ENCODE measurements at places on chromosomes 2 and 18.

DNA sequence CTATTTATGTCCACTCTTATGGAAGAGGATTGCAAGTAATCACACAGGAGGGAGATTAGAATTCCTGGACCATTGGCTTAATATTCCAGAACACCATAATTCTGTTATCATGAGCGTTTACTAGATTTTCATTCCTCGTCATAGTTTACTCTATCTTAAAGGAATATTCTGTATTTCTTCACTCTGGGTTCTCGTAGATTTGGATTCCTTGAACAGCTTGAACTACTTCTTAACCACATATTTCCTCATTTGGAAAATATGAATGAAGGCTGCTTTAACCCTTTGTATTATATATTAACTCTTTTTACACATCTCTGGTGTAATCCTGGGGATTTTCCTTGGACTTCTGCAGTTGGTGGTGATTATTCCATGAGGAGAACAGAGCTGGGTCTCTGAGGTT is 46.3 kb upstream of the CCBE1 start:
- DNase-seq, result no peak

- no peak for DNase-seq
Observed at GRCh38 chr2:64634345-64635267, 19.1 kb downstream of the SERTAD2 start.

- DNase-seq, result no peak
Observed at GRCh38 chr2:152861349-152861942, 143.0 kb downstream of the ARL6IP6 start.

GRCh38 chr2:45892425-45892745 is 240.9 kb downstream of the PRKCE start:
- DNase-seq, result no peak

DNA sequence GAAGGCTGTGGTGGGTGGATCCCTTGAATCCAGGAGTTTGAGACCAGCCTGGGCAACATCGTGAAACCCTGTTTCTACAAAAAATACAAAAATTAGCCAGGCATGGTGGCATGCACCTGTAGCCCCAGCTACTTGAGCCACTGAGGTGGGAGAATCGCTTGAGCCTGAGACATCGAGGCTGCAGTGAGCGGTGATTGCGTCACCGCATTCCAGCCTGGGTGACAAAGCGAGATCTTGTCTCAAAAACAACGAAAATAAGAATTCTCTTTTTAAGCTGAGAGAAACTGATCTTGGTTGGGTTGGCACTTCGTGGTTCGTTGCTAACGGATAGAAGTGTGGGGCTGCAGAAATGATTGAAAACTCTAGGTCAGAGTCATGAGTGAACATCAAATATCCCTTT is 109.3 kb upstream of the CNGA3 start:
- DNase-seq, result no peak

DNA sequence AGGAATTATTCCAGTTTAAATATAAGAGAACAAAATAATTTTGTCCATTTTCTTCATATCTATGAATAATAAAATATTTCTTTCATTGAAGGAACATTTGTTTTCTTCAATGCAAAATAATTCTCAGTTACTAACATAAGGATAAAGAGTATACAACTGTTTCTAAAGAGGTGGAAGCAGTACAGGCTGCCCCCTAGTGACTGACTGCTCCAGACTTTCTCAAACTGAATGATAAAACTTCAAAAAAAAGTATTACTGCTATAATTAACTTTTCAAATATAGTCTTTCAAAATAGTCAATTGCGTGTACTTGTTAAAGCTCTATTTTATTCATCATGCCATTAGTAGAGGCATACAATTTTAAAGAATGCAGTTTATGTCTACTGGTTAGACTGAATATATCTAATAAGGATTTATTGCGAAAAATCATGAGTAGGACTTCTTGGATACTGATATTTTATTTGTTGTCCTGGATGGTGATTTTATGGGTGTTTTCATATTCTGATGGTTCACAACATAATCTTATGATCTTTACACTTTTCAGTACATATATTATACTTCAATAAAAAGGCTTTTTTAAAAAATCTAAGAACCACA is 100.1 kb downstream of the WDPCP start:
- no peak for DNase-seq

Data from coronary artery (tissue), 2 donors.